ENCODE measurements at places on chromosomes 1 and 21. TPM values are rescaled to one million over a fixed set of nuclear protein-coding genes. Genes with fewer than 3 reads are reported as not detected.
A peak's percentile ranks its signal among the peaks of the same experiment; 100 is the strongest.

The C1orf94 gene
- total RNA-seq: 11.8 TPM

DNA sequence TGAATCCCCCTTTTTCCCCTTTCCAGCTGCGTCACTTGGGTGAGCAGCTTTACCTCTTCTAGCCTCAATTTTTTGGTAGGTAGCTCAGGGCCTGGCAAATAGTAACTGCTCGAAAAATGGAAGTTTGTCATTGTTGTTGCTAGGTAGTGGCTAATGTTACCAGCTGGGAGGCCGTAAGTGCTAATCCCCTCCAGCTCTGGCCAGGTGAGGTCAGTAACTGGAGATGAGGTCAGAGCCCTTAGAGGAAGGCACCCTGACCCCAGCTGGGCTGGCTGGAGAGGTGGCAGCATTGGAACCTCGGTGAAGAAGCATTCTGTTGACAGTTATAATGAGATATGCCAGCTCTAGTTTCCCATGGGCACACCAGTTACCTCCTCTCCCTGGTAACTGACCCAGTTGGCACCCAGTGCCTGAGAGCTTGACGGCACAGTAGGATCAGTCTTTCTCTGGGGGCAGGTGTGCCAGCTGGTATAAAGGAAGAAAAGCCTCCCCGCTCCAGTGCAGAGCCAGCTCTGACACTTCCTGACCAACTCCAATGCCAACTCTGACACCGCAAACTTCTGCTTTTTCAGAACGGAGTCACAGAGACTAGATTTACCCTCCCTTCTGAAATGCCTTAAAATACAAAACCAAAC is 35.0 kb upstream of the SLC2A1 start:
- DNase-seq: no peak

GRCh38 chr1:47523835-47524215 is 86.0 kb downstream of the FOXD2 start:
- no peak for DNase-seq

DNA sequence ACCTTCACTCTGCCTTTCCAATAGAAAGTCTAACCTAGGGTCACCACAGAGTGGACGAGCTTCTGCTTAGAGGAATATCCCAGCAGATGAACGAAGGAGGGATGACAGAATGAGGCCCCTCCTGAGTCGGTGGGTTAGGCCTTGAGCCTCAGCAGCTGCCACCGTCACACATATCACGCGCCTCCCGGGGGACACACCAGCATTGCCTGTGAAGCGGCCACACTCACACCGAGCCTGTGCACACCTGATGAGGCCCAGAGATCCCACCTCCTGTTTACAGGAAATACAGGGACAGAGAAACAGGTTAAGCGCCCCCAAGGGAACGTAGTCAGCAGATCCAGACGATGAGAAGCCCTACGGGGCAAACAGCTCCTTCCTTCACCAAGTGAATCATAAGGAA is 25.1 kb upstream of the LRRC47 start:
- peak; percentile 73 for DNase-seq

GRCh38 chr21:33578214-33578613 is 10.3 kb downstream of the DONSON start:
- DNase-seq: no peak

DNA sequence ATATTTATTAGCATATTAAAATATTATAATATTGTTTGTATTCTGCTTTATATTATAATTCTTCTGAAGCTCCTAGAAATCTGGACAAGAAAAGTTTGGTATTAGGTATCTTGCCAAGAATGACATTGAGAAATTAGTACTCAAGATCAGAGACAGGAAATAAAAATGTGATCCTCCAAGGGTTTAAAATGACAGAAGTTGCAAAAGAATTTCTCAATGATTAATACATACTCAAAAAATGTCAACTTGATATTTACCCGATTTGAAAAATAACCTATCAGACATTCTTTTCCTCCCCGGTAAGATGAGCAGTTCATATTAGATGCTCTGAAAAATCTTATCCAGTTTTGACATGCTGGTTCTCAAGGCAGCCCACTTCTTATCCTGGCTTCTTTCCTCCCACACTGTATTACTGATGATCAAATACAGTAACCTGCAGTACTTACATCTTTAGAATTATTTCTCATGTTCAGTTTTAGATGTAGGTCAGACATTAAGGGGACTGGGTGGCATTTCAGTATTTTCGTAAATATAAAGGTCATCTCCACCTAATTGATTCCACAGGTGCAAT is 55.3 kb downstream of the CACHD1 start:
- DNase-seq: no peak

DNA sequence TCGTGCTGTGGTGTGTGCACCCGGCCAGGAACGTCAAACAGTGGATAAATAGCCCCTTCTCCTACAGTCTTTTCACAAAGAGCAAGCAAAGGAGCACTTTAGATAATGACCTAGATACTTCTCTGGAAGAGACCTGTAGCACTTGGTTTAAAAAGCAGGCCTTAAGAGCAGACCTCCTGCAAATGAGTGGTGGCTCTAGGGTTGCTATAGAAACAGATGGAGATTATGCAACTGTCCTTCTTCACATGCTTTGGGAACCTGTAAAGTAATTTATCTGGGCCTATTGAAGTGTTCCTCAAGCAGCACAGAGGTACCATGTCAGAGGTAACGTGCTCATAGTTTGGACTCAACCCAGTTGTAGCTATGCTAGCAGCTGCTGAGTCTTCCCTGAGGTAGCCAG is 208.2 kb upstream of the KIAA0040 start:
- no peak for DNase-seq

Measured in H7 (cell line).